ENCODE measurements at places on chromosomes 1 and 21. TPM values are rescaled to one million over a fixed set of nuclear protein-coding genes. Genes with fewer than 3 reads are reported as not detected.

- DNase-seq = no peak
Measured at GRCh38 chr1:22108339-22109105, 34.4 kb downstream of the WNT4 start.

DNA sequence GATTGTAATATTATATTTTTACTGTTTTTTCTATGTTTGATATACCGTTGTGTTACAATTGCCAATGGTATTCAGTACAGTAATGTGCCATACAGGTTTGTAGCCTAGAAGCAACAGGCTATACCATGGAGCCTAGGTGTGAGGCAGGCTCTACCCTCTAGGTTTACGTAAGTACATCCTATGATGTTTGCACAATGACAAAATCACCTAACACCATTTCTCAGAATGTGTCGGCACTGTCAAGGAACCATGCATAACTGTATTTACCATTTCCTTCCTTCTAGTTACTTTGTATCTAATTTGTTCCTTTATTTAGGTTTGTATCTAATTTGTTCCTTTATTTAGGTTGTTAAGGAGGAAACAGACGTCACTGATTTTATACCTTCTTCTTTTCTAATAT is 9.9 kb downstream of the NPHP4 start:
- DNase-seq = no peak

GRCh38 chr1:31745096-31745945 is 18.8 kb downstream of the ADGRB2 start:
- DNase-seq = peak; percentile 86

- no peak for DNase-seq
Measured at GRCh38 chr1:61620536-61620935, 104.4 kb downstream of the TM2D1 start.

- DNase-seq = no peak
Measured at GRCh38 chr1:1462318-1462966, 9.1 kb upstream of the ATAD3B start.

DNA sequence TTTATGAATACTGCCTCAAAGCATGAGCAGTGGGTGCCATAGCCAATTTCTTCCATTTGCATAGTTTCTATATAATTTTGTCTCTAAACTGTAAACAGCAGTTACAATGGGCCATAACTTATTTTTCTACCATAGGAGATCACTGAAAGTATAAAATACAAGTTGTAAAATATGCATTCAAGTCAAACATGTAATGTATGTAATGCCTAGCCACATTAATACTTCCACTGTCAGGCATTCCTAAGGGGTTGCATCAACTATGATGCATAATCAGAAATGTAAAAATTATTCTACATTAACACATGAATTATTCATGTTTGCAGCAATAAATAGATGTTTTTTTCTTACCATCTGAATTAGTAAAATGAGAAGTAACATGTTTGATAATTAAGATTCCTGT is 560.3 kb upstream of the ZP4 start:
- no peak for DNase-seq

- peak; percentile 57 for DNase-seq
Measured at GRCh38 chr1:33346927-33347649, 26.2 kb upstream of the A3GALT2 start.

DNA sequence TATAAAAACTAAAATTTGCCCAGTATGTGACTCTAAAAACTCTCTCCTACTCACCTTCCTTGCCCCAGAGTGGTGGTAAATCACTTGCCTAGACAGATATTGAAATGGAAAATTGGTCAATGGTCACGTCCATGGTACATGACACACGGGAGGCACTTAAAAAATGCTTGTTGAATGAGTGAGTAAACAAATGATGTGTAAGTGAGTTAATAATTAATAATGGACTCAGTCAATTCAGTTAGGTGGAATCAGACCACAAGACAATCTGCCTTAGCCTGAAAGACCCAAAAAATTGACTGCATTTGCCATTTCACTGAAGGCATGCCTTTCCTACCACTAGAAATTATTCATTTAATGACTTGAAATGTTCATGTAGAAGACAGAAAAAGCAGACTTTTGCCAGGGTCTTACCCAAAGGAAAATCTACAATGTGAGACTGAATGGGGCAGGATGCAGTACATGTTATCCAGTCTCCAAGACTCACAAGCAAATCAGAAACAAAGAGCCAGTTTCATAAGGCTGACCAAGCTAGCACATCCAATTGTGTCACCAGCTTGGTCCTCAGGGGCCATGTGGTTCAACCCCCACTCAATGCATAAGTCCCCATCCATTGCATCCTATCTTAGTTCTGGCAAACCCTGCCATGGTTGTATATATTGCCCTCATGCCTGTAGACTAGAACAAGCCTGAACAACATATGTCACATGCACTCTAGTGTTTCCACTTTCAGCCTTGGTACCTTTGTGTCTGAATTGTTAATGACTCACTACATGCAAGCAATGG is 73.6 kb downstream of the TBX15 start:
- DNase-seq = no peak

- no peak for DNase-seq
Measured at GRCh38 chr1:214300149-214300780, 19.3 kb downstream of the SMYD2 start.

DNA sequence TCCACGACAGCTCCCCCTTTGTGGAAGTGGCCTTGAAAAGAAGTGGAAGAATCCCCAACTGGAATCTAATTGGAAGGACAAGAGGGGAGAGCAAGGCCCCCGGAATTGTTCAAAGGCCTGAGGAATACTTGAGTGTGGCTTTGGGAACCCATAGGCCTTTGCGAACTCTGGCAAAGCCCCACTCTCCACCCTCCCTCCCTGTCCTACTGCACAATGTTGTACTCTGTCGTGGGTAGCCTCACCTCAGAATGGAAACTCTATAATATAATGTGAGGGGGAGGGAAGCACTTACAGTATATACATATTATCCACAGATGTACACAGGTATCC is 28.5 kb downstream of the PLPP3 start:
- no peak for DNase-seq

- peak; percentile 72 for DNase-seq
Measured at GRCh38 chr1:202154766-202155477, 5.5 kb downstream of the PTPN7 start.

- DNase-seq = no peak
Measured at GRCh38 chr1:177368255-177368654, 197.5 kb downstream of the BRINP2 start.

GRCh38 chr1:119112244-119112643 is 28.2 kb downstream of the WARS2 start:
- DNase-seq = no peak

- DNase-seq = no peak
Measured at GRCh38 chr1:239025997-239026694, 360.2 kb upstream of the CHRM3 start.

- DNase-seq = no peak
Measured at GRCh38 chr1:11527541-11528452, 48.8 kb downstream of the DISP3 start.

DNA sequence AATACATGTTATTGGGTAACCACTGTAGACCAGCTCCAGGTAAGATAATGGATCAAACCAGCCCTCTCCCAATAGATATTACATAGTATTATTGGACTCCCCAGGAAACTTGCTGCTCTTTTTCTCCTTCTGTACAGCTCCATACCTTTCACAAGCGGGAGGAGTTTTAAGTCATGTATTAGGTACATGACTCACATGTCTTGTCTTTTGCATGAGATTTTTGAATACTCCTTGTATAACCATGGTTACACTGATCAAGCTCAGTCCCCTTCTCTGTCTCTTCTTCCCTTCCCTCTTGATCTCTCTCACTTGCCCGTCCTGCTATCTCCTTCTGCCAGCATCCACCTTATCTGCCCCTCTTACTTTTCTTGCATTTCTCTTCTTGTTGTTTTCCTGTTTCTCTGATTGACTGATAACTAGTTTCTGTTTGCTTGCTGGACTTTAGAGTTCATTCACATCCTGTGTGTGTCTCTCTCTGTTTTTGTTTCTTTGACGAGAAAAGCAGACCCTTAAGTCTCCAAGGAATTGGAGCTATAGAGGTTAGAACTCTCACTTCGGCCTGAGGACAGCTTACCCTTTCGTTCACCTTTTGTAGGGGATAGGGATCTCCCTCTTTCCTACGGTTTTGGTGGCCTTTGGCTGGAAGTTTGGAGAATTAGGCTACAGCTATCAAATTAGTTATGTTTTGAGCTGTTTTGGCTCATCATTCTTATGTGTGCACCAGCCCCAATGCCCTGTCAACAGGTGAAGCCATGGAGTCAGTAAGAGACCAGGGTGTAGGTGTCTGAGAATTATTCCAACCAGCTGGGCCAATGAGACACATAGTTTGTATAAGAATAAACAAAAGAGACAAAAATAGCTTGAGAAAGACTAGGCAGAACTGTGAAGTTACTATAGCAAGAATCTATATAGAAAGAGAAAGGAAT is 49.0 kb upstream of the ASB17 start:
- no peak for DNase-seq

Gene MAB21L3
- total RNA-seq = 0.18 TPM

Gene PODN
- total RNA-seq = 0.10 TPM

Gene FCRL4
- not detected for total RNA-seq

Gene SMIM1
- total RNA-seq = 2.1 TPM

Gene RUNX1
- total RNA-seq = 18.7 TPM

Gene CFAP45
- 1.0 TPM for total RNA-seq

Gene RPL11
- total RNA-seq = 1,285 TPM

Gene LIN9
- 4.6 TPM for total RNA-seq

Gene ZNF593OS
- not detected for total RNA-seq

Gene PIGP
- total RNA-seq = 14.1 TPM

Gene DFFA
- 77.1 TPM for total RNA-seq

All from endothelial cell (in vitro differentiated cells).